ENCODE measurements at places on chromosomes 6 and 20.

DNA sequence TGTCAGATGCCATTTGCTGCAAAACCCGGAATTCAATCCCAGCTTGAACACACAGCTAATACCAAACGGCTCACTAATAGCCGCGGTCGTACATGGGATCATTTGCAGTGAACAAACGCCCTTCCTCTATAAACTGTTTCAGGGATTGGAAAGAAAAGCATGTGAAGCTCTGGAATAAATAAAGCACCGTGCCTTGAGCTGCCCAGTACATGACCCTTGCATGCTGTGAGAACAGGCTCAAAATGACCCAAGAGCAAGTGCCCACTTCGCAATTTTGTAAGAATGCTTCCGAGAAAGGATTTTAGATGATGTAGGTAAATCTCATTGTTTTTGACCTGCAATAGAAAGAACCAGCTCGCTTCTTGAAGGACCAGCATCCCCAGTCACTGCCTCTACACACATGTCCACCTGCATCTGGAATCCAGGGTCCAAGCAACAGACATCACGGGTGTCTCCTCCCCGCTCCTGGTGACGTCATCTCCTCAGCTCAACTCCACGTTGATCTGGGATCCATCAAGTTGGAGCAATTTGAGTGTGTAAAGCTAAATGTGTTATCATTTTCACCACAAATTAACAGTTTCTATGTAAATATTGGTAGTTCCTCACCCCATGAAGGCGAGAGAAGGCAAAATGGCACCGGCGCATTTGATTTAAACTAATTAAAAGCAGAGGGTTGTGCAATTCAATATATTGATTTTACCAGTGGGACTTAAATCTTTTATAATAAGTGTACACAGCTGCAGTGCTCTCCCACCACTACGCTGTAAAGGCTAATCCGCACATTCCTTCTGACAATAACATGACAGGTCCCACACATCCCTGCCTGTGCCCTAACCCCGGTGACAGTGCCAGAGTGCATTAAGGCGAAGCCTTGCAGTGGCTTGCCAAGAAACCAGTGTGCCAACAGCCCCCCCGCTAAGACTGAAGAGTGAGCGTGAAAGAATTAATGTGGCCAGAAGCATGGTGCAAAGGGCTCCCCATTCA is 6.2 kb downstream of the BMP7 start:
- DNase-seq, result no peak

DNA sequence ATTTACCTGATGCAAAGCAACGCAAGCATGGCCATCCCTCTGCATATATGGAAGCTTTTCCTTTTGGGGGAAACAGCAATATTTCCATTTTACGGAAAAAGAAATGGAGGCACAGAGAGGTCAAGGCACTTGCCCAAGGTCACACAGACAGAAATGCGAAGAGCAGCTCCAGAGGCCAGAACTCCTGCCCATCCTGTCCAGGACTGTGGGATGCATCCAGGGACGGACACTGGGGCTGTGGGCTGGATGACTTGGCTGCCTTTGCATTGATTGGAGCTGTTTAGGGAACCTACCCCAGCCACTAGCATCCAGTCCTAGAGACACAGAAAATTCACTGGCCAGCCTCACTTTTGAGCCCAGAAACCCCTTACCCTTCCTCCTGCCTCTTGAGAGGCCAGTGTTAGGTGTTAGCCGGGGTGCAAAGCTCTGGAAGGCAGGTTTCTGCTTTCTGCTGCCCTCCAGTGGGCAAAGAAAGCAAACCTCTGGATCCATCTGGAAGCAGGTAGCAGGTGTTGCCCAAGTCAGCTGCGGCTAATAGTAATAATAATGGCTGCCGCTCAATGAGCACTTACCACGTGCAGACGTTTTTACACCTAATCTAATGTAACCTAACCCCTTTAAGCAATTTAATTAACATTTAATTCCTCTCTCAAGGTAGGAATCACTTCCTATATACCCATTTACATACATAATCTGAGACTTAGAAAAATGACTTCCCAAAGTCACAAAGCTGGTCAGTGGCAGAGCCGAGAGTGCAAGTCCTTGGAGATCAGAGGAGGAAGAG is 31.7 kb upstream of the CCN5 start:
- DNase-seq, result peak; percentile 53

DNA sequence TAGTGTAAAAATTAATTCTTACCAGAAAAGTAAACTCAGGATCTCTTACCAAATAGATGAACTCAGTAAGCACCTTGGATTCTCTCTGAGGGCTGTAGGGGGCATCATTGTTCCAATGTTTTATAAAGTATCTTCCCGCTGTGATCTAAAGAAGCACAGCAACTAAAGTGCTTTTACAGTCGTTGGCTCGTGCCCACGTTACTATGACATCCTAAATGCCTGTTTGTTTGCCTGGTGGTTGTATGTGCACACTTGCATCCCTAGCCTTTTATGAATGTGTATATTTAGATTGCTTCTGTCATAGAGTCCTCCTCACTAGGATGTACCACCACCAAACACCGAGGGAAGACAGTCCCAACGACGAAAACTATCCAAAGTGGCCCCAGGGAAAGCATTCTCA is 34.5 kb downstream of the SLX4IP start:
- peak; percentile 12 for DNase-seq

DNA sequence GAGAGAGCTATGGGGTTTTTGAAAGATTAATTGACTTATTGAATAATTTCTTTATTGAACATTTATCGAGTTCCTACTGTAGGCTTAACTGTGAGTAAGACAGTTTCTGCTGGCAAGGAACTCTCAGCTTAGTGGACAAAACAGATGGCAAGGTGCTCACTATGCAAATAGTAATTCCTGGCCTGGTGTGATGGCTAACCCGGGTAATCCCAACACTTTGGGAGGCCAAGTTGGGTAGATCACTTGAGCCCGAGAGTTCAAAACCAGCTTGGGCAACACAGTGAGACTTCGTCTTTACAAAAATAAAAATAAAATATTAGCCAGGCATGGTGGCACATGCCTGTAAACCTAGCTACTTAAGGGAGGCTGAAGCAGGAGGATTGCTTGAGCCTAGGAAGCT is 13.5 kb upstream of the TGM2 start:
- no peak for DNase-seq

Data from CD4-positive, alpha-beta memory T cell (primary cell).